ENCODE measurements at places on chromosomes 11 and 22.

- DNase-seq = no peak
Observed at GRCh38 chr11:43962383-43963278, 20.2 kb downstream of the C11orf96 start.

DNA sequence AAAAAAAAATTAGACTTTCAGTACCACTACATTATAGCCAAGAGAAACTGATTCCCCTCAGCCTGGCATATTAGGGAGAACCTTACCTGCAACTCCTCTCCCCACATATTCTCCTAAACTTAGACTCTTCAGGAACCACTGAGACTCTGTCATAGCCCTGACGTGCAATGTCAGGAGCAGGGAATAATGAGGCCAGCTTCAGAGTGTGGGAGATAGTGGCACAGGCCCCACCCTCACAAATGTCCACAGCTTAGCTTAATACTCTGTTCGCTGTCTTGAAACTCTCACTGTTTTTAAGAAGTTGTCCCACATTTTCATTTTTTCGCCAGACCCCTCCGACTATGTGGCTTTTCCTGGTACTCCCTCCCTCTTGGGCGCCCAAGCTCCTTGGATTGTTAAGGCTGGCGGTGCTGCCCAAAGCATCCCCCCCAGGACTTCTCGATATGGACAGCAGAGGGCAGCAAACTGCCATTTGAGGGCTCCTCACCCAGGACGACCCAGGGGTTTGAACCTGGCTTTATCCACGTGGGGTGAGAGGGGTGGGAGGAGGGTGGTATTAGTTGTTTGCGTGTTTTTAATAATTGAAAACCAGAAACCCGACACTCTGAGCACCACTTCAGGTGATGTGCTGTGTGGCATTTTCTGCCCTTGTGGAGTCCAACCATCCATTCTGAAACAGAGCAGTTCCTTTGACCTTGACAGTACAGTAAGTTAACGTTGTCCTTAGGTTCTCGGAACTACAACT is 45.2 kb upstream of the RASSF10 start:
- DNase-seq = peak; percentile 29

GRCh38 chr11:120134931-120135228 is 3.0 kb downstream of the TRIM29 start:
- no peak for DNase-seq

DNA sequence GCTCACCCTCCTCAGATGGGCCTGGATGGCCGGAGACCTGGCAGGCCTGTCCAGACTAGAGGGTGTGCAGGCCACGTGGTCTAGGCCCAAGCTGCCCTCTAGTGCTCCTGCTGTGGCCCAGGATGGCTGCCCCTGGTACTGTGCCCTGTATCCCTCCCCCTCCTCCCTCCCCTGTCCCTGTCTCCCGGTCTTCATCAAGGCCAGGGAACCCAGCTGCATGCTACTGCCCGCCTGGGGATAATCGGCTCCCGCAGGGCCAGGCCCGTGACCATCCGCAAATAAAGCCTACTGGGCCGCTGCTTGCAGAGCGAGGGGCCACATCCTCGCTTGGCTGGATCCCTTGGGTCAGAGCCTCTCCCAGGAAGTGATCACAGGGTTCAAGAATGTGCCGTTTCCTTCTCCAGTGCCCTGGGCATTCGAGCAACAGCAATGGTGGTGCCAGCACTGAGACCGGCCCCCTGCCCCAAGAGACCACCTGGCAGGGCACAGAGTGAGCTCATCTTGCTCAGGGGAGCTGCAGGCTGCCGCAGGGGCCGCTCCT is 51.1 kb downstream of the WNT7B start:
- no peak for DNase-seq
